ENCODE measurements at places on chromosomes 3 and 15. TPM values are rescaled to one million over a fixed set of nuclear protein-coding genes. Genes with fewer than 3 reads are reported as not detected.

- no peak for DNase-seq
These were observed 12.1 kb upstream of the RAD18 start for GRCh38 chr3:8975081-8976020.

Gene ZDHHC19
- not detected for total RNA-seq

GRCh38 chr3:127691489-127691888, 18.7 kb downstream of the ABTB1 start:
- DNase-seq: no peak

DNA sequence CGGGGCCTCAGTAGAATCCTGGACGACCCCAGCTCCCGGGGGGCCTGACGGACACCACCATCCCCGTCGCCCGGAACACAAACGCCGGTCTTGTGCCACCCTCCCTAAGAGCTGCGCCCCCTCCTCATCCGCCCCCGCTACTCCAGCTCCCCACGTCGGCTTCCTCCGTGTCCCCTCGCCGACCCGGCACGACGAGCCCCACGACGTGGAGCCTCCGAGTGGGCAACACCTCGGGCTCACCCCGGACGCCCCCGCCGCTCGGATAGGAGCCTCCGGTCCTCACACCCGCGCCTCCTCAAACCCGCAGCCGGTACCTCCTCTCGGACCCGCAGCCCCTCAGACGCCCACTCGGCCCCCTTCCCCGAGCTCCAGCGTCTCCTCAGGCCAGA, 525 bp downstream of the NPTN start:
- DNase-seq: no peak

DNA sequence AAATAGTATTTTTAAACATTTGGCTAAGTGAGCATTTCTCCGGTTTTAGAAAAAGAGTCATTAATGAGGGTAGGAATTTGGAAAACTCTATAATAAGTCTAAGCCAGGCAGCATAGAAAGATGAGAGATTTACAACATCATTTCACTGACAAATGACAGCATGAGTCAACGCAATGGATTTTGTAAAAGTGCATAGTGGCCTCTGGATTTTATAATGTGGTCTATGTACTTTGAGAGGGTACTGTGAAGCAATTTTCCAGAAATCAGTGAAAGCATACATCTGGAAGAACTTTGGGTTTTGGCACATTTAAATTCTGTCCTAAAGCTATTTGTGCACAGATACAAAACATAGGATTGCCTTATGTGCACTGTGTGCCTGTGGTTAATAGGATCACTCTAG, 130.8 kb upstream of the CCNL1 start:
- no peak for DNase-seq

Gene MITF
- not detected for total RNA-seq

Gene CILP
- not detected for total RNA-seq

- DNase-seq: no peak
These were observed 10.9 kb downstream of the ZBTB47 start for GRCh38 chr3:42664438-42664803.

DNA sequence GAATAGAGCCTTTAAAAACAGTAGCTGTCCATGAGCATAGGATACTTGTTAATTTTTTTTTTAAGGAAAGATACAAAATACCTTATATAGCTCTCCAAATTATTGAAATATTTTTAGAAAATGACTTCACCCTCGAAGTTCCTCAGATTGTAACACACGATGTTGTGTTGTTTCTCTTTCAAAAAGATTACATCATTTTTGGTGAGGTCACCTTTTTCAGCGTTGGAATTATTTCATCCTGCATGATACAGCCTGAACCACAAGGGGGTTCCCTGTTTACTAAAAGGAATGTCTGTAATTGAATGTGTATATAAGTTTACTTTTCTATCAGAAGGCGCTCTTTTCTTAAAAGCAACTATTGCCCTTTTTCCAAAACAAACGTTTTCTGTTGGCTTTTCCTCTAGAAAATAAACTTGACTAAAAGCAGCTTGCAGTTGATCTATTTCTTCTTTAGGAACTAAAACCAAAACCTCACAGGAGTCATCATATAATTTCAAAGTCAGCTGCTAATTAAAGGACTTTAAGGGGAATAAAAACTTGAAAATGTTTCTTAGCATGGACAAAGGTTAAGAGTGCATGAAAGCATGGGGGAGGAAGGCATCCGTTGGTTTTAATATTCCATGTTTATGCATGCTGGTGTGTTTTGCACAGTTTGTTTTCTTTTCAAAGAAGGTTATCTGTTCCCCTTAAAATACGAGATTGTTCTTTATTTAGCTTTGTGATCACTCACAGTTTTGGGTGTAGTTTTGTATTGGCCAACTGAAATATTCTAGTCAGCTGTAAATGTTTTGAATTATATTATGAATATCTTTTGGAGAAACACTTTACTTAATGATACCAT, 29.4 kb downstream of the LYSMD4 start:
- no peak for DNase-seq

- no peak for DNase-seq
These were observed 27.8 kb downstream of the STAC start for GRCh38 chr3:36408146-36408545.

Gene XCR1
- not detected for total RNA-seq

DNA sequence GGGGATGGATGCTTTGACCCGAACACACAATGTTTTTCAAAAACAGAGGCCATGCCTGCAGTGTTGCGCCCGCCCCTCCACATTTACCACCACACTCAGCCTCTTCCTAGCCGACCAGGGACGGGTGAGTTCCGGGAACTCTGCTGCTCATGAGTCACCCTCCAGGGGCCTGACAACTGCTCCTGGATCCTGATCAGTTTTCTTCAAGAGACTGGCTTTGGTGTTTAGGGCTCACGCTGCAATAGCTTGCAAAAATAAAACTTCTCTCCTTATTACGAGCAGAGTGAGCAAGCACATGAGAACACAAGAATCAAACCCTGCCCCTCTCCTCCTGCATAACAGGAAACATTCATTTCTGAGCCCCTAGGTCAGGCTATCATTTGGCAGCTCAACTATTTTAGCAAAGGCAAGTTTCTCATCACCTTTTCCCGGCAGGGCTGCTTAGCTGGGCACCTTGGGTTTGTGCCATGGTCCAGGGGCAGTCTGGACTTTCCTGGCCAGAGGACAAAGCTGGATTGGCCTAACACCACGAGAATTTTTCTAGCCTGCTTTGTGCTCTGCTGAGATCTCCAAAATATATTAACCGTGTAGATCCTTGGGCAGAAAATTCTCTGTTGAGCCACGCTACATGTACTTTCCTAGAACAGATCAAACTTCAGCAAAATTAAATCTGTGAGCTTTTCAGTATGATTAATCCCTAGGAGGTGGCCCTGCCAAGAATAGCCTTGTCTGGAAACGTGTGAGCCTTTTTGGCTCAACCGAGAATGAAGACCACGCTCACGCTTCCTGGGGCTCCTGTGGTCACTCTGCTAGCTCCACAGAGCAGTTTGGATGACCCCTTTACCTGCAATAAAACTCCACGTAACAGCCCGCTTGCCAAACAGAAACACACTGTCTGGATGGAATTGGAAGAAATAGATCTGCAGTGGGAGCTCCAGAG, 52.7 kb upstream of the SPATA12 start:
- DNase-seq: no peak

DNA sequence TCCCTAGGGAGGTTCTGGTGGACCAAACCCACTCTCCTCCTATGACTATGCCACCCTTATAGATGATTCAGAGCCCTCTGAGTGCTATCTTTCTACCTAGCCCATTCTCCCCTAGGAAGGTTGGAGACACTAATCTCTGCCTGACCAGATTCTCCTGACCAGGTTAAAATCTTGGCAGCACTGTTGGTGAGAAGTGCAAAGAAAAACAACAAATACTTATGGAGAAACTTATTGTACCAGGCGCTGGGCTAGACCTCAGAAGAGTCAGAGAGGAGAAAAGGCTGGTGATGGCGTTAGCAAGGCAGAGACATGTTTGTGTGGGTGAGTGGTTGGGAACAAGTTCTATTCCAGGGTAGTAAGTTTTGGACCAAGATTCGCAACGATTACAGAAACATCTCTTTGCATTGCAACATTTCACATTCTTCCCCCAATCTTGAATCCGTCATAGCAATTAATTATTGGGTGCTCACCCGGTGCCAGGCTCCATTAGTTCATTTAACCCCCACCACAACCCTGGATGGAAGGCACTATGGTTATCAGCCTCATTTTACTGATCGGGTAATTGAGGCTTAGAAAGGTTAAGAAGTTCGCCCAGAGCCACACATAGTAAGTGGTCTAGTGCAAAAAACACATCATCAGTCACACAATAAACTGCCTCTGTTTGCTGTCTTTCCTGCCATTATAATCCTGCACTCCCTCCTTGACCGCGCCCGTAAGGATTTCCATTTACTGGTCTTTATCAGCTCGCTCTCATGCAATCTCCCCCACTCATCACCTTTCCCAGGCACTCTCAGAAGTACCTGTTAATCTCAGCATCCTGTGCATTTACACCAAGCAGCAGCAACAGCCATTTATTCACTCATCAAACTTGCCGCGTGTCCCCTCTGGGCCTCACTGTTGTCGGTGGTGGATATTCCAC, 655 bp upstream of the TSPAN3 start:
- DNase-seq: no peak
